IMR-90 (cell line): ENCODE measurements at places on chromosomes 7 and 10.

GRCh38 chr7:57769958-57770357, 320.0 kb downstream of the ZNF716 start:
- H3K27ac ChIP-seq, result no peak overlapping the region
- DNase-seq, result no peak
- no peaks in the 10 kb centered on the region for H3K4me1 ChIP-seq
- H3K36me3 ChIP-seq, result no peaks in the 10 kb centered on the region

DNA sequence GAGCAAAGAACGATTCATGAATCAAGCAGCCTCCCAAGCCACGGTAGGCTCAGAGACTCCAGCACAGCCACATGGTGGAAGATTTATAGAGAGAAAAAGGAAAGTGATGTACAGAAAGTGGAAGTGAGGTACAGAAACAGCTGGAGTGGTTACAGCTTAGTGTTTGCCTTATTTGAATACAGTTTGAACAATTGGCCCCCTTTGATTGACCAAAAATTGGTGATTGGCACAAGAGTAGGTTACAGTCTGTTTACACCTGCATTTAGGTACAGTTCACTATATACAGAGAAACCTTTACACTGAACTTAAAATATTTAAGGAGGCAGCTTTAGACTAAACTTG, 136.4 kb upstream of the ASAH2 start:
- DNase-seq, result no peak
- H3K36me3 ChIP-seq, result no peaks in the 10 kb centered on the region
- H3K27ac ChIP-seq, result no peak overlapping the region
- H3K4me1 ChIP-seq, result peaks cover under 1% of the 10 kb centered on the region; the same call in 1 of the 2 replicates

DNA sequence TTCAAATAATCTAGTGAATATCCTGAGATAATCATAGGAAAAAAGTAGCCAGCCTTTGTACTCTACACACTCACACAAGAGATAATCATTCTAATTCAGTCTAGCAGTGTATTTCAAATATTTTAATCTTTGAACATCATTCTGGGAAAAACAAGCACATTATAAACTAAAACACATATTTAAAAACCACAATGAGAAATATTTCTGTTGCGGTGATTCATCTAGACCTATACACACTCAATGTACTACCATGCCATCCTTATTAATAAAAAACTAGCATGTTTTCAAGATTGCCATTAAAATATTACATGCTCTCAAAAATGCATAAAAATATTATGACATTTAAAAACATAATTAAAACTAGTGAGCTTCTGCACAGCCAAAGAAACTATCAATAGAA, 11.8 kb downstream of the COG5 start:
- H3K4me1 ChIP-seq, result peaks cover 4% of the 10 kb centered on the region
- peak; percentile 61 for DNase-seq
- no peak overlapping the region for H3K27ac ChIP-seq
- no peak overlapping the region for H3K4me3 ChIP-seq
- no peaks in the 10 kb centered on the region for H3K27me3 ChIP-seq

GRCh38 chr10:130575756-130576285, 439.6 kb downstream of the GLRX3 start:
- no peaks in the 10 kb centered on the region for H3K36me3 ChIP-seq
- H3K27me3 ChIP-seq, result no peaks in the 10 kb centered on the region
- no peak for DNase-seq
- no peak overlapping the region for H3K27ac ChIP-seq
- no peak overlapping the region for H3K4me3 ChIP-seq

DNA sequence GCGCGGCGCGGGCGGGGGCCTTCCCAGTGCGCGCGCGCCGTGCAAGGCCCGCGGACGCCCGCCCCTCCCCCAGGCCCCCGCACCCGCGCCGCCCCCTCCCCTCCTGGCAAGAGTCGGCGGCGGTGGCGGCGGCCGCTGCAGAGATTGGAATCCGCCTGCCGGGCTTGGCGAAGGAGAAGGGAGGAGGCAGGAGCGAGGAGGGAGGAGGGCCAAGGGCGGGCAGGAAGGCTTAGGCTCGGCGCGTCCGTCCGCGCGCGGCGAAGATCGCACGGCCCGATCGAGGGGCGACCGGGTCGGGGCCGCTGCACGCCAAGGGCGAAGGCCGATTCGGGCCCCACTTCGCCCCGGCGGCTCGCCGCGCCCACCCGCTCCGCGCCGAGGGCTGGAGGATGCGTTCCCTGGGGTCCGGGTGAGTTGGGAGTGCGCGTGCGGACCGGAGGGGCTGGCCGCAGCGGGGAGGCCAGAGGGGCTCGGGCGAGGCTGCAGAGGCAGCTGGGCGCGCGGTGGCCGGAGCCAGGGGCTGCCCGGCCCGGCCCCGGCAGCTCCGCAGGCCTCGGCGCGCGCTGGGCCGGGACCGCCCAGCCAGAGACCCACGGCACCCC, at the start of gene BMPR1A:
Gene BMPR1A, plus strand, starts transcription at position 109 of the 602 bp plus-strand sequence. CDS start 119,400 bp downstream, outside the sequence.
- H3K36me3 ChIP-seq, result no peaks in the 10 kb centered on the region
- peak within 1 kb of the TSS; percentile 98 for H3K27ac ChIP-seq
- H3K4me1 ChIP-seq, result peaks cover 2% of the 10 kb centered on the region; the same call in 1 of the 2 replicates
- H3K4me3 ChIP-seq, result peak within 1 kb of the TSS; percentile 99

- H3K27ac ChIP-seq, result no peak overlapping the region
- H3K27me3 ChIP-seq, result no peaks in the 10 kb centered on the region
- DNase-seq, result no peak
- peaks cover 32% of the 10 kb centered on the region for H3K36me3 ChIP-seq
- H3K4me1 ChIP-seq, result peaks cover 10% of the 10 kb centered on the region
- no peak overlapping the region for H3K4me3 ChIP-seq
These were observed 66.0 kb downstream of the CALD1 start for GRCh38 chr7:134845461-134845860.

GRCh38 chr10:117413928-117414618, 38.8 kb upstream of the PDZD8 start:
- H3K27ac ChIP-seq, result no peak overlapping the region
- no peaks in the 10 kb centered on the region for H3K4me1 ChIP-seq
- no peak overlapping the region for H3K4me3 ChIP-seq
- no peaks in the 10 kb centered on the region for H3K36me3 ChIP-seq
- no peak for DNase-seq

GRCh38 chr7:151600331-151600730, 80.6 kb upstream of the RHEB start:
- no peak overlapping the region for H3K4me3 ChIP-seq
- H3K27ac ChIP-seq, result peak overlapping the region; percentile 80
- H3K27me3 ChIP-seq, result no peaks in the 10 kb centered on the region

GRCh38 chr10:36515319-36515718, 610.1 kb upstream of the ANKRD30A start:
- H3K27me3 ChIP-seq, result no peaks in the 10 kb centered on the region
- H3K4me3 ChIP-seq, result no peak overlapping the region
- DNase-seq, result peak; percentile 56
- H3K36me3 ChIP-seq, result no peaks in the 10 kb centered on the region
- H3K27ac ChIP-seq, result no peak overlapping the region

- no peaks in the 10 kb centered on the region for H3K36me3 ChIP-seq
- peaks cover 24% of the 10 kb centered on the region for H3K27me3 ChIP-seq
- no peak for DNase-seq
- no peak overlapping the region for H3K4me3 ChIP-seq
- no peak overlapping the region for H3K27ac ChIP-seq
These were observed 40.2 kb downstream of the CXCL12 start for GRCh38 chr10:44344727-44345126.

DNA sequence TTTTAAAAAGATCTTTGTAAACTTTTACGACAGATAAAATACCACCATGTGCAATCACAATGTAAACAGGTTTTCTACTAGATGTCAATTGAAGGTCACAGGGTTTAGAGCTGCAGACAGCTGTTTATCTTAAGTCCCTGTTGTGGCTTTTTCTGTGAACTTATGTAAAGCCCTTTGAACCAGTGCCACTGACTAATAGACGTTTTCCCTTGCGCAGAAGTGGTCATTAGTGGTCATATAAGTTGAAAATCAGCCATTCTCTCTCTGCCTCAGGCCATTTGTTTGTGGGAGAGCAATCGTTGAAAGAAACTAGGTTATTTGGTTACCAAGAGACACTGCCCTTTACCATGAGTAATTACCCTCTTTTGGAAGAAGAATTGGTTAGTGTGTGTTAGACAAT, 23.9 kb downstream of the CACNB2 start:
- H3K27me3 ChIP-seq, result no peaks in the 10 kb centered on the region
- H3K36me3 ChIP-seq, result no peaks in the 10 kb centered on the region; the same call in 1 of the 2 replicates
- DNase-seq, result peak; percentile 91
- H3K4me3 ChIP-seq, result no peak overlapping the region
- H3K4me1 ChIP-seq, result peaks cover 12% of the 10 kb centered on the region
- H3K27ac ChIP-seq, result no peak overlapping the region

DNA sequence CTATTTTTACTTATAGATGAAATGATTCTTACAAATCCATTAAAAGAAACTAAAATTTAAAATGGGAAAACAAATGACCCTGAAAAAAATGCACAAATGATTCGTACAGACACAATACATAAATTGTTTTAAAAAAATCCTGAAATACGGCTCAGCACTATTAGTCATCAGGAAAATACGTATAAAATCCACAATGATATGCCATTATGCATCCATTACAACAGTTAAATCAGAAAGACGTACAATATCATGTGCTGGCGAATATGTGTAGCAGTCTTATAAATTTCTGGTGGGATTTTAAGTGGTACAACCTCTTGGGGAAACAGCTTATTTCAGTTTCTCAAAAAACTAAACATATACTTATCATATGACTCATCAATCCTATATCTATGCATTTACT, 600.1 kb upstream of the STEAP1 start:
- H3K36me3 ChIP-seq, result no peaks in the 10 kb centered on the region
- H3K4me3 ChIP-seq, result no peak overlapping the region
- no peak overlapping the region for H3K27ac ChIP-seq
- no peaks in the 10 kb centered on the region for H3K4me1 ChIP-seq
- H3K27me3 ChIP-seq, result no peaks in the 10 kb centered on the region
- no peak for DNase-seq

DNA sequence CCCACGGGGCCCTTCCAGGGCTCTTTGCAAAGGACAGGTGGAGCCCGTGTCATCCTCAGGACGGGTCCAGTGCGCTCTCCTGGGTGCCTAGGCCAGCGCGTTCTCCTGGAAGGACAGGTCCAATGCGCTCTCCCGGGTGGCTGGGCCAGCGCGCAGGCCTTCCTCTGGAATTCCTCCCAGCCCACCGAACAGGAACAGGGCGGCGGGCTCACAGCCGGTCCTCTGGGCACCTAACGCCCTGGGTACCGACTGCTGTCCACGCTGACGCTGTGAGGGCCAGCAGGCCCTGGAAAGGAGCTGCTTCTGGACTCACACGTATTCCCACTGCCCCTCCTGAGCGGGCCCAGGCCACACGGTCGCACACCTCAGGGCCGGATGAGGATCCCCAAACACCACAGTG, 49.3 kb downstream of the STK32C start:
- H3K4me1 ChIP-seq, result no peaks in the 10 kb centered on the region; the same call in 1 of the 2 replicates
- H3K27me3 ChIP-seq, result peaks cover 2% of the 10 kb centered on the region; the same call in 1 of the 2 replicates
- H3K27ac ChIP-seq, result no peak overlapping the region
- no peak for DNase-seq

GRCh38 chr10:24374134-24374915, 165.4 kb downstream of the KIAA1217 start:
- peaks cover 12% of the 10 kb centered on the region for H3K27me3 ChIP-seq
- H3K4me1 ChIP-seq, result no peaks in the 10 kb centered on the region
- H3K27ac ChIP-seq, result no peak overlapping the region

DNA sequence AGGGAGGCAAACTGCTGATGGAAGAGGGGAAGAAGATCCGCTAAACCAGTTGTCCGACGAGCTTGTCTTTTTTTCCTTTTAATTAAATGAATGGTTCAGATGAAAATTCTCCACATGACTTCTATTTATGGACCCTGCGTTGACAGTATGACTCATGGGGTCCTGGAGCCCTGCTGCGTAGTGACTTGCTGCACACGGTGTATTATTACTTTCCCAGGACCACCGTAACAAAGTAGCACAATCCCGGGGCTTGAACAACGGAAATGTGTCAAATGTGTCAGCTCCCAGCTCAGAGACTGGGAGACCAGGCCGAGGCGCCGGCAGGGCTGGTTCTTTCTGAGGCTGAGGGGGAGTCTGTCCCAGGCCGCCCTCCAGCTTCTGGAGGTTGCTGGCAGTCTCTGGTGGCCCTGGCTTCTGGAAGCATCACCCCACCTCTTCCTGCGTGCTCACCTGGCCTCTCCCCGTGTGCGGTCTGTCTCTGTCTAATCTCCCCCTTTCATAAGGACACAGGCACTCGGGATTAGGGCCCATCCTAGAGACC, 33.8 kb upstream of the MNX1 start:
- H3K36me3 ChIP-seq, result no peaks in the 10 kb centered on the region
- H3K4me1 ChIP-seq, result no peaks in the 10 kb centered on the region
- peak; percentile 12 for DNase-seq
- H3K4me3 ChIP-seq, result no peak overlapping the region
- no peak overlapping the region for H3K27ac ChIP-seq
- peaks cover 17% of the 10 kb centered on the region for H3K27me3 ChIP-seq

- no peak overlapping the region for H3K27ac ChIP-seq
- DNase-seq, result no peak
- H3K4me1 ChIP-seq, result no peaks in the 10 kb centered on the region
- peaks cover 5% of the 10 kb centered on the region; the same call in 1 of the 2 replicates for H3K27me3 ChIP-seq
- no peak overlapping the region for H3K4me3 ChIP-seq
These were observed 14.9 kb downstream of the STRA8 start for GRCh38 chr7:135248546-135248945.

DNA sequence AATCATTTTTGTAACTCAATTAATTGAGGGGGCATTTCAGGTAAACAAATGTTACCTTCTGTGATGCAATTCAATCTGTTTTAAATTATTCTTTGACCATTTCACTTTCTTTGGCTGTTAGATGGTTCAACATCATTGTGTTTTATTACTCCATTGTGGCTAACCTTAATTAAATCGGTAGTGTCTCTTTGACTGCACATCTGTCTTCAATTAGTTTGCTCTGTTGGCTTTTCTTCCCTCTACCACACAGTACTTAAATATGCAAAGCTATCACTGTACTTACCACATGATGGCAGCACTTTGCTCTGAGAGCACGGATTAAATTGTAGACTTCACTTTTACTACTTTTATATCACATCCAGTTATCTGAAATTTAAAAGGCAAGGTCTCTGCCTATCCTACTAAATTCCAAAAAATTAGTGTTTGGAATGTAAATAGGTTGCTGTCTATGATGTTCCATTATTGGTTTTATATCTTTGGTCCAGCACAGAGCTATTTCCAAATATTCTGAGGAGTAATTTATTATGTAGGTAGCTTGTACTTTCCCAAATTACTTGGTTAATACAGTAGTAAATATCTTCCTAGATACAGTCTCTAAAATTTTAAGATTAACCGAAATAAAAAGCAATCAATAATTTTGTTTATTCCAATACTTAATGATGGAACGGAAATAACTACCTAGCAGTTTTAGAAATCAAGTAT, 352.0 kb downstream of the PCLO start:
- H3K27me3 ChIP-seq, result no peaks in the 10 kb centered on the region
- no peak overlapping the region for H3K4me3 ChIP-seq
- H3K27ac ChIP-seq, result no peak overlapping the region
